Suppressor macrophage treated with lipopolysaccharide for 4 hours (primary cell): ENCODE measurements at places on chromosomes 4 and X.
A peak's percentile ranks its signal among the peaks of the same experiment; 100 is the strongest.

DNA sequence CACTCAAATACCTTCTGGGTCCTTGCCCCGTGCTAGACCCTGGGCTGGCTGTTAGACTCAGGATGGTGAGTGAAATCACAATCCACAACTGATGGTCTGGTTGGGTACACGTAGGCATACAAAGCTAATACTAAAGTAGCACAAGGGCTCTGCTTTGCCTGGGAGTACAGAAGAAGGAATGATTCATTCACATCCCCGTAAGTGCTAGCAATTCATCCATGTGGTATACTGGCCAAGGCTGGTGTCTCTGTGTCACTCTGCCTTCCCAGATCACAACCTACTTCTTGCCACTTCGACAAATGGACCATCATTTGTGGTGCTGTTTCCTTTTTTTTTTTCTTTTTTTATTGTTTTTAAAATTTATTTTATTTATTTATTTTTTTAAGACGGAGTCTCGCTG lies 19.7 kb upstream of the RBM47 start:
- DNase-seq, result peak; percentile 56

- no peak for DNase-seq
These were observed 6.5 kb upstream of the EXOSC9 start for GRCh38 chr4:121794505-121795188.

GRCh38 chrX:47707031-47707780 lies 48.2 kb upstream of the UXT start:
- no peak for DNase-seq

- no peak for DNase-seq
These were observed 1124.0 kb upstream of the TENM3 start for GRCh38 chr4:181119186-181119585.

- no peak for DNase-seq
These were observed 86.1 kb downstream of the USP46 start for GRCh38 chr4:52572936-52573485.

- DNase-seq, result no peak
These were observed 186.0 kb downstream of the HHIP start for GRCh38 chr4:144831971-144832370.

DNA sequence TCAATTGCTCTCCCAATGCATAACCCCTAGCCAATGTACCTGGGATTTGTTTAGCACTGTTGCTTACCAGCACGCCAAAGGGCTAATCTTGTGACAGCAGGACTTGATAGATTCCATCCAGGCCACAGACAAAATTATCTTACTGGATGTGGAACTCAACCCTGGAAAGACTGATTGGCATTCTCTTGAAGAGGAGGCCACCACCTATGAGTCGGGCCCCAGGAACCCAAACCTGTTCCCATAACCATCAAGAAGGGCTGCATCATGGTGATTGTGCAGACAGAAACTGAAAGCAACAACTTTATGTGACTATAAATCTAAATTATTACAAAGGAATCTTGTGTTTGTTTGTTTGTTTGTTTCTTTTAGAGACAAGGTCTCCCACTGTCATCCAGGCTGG lies 19.9 kb upstream of the TMEM255A start:
- DNase-seq, result no peak

- DNase-seq, result no peak
These were observed 14.1 kb downstream of the LRIT3 start for GRCh38 chr4:109861916-109862511.

GRCh38 chrX:139971394-139971749 lies 6.1 kb upstream of the CXorf66 start:
- no peak for DNase-seq

DNA sequence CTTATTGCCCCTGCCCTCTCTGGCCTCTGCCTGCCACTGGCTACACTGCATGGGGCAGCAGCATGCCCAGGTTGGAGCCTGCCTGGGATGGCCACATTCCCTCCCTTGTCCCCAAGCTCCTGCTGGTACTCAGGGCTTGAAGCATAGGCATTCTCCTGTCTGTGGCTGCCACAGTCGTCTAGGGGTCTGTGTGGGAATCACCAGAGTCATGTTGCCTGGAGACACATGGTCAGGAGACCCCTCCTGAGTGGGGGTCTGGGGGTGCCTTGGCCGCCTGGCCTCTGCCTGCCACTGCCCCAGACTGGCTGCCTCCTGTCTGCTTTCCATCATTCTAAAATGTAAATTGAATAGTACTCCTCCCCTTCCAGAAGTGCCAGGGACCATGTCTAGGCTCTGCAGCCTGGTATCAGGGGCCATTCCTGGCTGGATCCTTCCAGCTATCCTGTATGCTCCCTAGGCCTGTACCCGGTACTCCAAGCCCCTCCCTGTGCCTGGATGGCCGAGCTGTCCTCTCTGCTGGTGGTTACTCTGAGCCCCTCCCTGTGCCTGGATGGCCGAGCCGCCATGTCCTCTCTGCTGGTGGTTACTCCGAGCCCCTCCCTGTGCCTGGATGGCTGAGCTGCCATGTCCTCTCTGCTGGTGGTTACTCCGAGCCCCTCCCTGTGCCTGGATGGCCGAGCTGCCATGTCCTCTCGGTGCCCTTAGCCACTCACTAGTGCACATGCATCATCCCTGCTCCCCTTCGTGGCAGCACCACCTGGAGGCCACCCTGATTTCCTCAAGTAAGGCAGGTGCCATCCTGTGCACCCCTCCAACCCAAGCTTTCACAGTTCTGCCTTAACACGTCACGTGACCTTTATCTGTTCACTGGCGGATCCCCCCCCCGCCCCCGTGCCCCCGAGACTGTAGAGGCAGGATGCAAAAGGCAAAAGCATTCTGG lies 5.5 kb upstream of the NKX1-1 start:
- no peak for DNase-seq

GRCh38 chr4:102640669-102641068 lies 120.1 kb downstream of the MANBA start:
- no peak for DNase-seq

GRCh38 chr4:77349364-77349763 lies 192.4 kb downstream of the CCNG2 start:
- no peak for DNase-seq

- DNase-seq, result no peak
These were observed 46.3 kb downstream of the ATP1B4 start for GRCh38 chrX:120408168-120408567.

DNA sequence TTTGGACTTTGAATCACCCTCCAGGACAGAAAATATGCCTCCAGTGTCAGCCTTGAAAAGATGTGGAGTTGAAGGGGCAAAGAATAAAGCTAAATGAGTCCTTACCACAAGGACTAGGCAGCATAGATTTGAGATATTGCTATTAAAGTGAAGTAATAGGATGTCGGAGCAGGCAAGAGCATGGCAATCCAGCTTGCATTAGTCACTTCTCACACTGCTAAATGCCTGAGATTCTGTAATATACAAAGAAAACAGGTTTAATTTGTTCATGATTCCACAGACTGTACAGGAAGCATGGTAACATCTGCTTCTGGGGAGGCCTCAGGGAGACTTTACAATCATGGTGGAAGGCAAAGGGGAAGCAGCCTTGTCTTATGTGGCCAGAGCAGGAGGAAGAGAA lies 109.8 kb upstream of the PCDH7 start:
- no peak for DNase-seq

DNA sequence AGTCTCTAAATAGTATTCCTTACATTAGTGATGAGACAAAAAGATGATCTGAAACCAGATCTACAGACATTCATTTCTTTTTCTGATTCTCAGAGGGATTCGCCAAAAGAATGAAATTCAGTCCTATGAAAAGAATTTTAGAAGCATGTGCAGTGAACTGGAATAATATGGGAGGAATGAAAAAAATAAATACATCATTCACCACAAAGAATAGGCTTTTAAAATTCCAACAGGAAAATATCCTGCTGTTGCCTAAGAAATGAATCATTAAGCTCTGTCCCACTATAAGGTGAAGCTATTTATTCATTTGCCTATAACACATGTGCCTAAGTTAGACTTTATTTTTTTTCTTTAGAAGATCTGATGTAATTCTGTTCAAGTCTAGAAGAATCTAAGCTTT lies 165.9 kb downstream of the IL15 start:
- DNase-seq, result no peak

GRCh38 chr4:108303488-108304177 lies 134.9 kb upstream of the LEF1 start:
- no peak for DNase-seq

- DNase-seq, result no peak
These were observed 190.6 kb downstream of the GC start for GRCh38 chr4:71593311-71593710.

GRCh38 chr4:38671592-38671940 lies 7.6 kb downstream of the KLF3 start:
- no peak for DNase-seq

- no peak for DNase-seq
These were observed 121.3 kb upstream of the JADE1 start for GRCh38 chr4:128688033-128688721.

- DNase-seq, result no peak
These were observed 3.8 kb upstream of the SLC26A1 start for GRCh38 chr4:996997-997374.

GRCh38 chrX:122817321-122817955 lies 366.6 kb upstream of the GRIA3 start:
- no peak for DNase-seq

DNA sequence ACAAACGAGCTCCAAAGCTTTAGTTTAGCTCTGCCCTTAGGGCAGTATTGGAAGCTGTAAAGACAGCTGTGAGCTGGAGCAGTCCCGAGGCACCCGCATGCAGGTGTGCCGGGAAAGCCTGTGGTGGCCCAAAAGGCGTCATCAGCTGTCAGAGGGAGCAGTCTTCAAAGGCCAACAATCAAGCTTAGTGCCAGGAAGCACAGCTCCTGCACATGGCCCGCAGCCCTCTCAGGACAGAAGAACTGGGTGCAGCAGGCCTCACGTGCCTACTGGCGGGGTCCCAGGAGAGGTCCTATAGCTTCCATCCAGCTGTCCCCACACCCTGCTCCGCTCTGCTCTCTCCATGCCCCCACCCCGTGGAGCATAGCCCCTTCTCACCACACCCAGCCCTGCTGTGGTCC lies 92.2 kb upstream of the TRIM2 start:
- no peak for DNase-seq

DNA sequence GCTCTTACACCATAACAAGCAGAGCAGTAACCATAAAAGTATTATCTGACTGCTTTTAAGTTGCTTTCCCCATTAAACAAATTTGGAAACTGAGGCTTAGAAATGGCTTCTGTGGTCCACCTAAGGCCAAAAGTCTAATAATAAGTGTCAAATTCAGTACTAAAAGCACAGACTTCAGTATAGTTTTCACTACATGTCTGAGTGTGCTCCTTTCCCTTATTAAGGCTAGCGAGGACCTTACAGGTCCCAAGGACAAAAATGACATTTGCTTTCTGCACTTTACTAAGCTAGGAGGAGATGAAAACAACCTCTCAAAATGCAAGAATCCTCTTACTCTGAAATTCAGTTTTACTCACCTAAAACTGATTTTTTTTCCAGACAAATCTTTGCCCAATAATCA lies 127.2 kb downstream of the ENOX2 start:
- no peak for DNase-seq

- DNase-seq, result peak; percentile 45
These were observed 109.9 kb downstream of the AFF2 start for GRCh38 chrX:148610328-148610698.

- no peak for DNase-seq
These were observed 35.2 kb upstream of the SLC2A9 start for GRCh38 chr4:10056334-10057022.

DNA sequence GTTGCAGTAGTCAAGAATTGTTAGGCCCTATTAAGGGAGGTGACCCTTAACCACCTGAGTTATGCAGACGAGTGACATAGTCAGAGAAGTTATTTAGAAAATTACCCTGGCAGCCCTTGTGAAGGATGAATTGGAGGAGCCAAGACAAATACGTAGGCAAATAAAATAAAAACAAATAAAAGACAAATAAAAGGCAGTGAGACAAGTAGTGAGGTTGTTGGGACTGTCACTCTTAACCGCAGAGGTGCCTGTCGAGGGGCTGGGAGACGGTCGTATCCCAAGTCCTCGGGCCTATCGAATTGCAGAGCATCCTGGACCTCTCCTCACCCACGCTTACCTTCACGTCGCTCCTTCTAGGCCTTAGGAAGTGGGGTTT lies 58.0 kb upstream of the ZC4H2 start:
- no peak for DNase-seq

GRCh38 chrX:110175146-110175545 lies 142.7 kb downstream of the AMMECR1 start:
- DNase-seq, result peak; percentile 25

GRCh38 chrX:107454302-107454701 lies 4.8 kb downstream of the FRMPD3 start:
- DNase-seq, result no peak

- DNase-seq, result no peak
These were observed 114.4 kb downstream of the PSAPL1 start for GRCh38 chr4:7320206-7320797.

GRCh38 chrX:134803060-134803459 lies 144.8 kb upstream of the PLAC1 start:
- DNase-seq, result no peak

GRCh38 chrX:49242545-49243066 lies 7.3 kb downstream of the CCDC22 start:
- DNase-seq, result no peak

- DNase-seq, result no peak
These were observed 3.8 kb downstream of the TCEAL9 start for GRCh38 chrX:103360092-103360491.

DNA sequence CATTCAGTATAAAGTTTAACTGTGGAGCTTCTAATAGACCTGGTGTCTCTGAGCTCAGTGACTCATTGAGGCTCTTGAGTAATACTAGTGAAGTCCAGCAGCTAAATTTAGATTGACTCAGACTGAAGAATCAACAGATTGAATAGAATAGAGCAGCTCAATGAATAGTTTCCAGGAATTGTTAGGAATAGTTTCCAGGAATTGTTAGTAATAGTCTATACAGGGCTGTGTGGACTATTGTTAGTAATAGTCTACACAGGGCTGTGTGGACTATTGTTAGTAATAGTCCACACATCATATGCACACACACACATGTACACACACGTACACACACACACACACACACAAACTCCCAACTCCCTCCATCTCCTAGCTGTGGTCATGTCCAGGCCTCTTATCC lies 3.0 kb downstream of the GIMD1 start:
- DNase-seq, result peak; percentile 73

DNA sequence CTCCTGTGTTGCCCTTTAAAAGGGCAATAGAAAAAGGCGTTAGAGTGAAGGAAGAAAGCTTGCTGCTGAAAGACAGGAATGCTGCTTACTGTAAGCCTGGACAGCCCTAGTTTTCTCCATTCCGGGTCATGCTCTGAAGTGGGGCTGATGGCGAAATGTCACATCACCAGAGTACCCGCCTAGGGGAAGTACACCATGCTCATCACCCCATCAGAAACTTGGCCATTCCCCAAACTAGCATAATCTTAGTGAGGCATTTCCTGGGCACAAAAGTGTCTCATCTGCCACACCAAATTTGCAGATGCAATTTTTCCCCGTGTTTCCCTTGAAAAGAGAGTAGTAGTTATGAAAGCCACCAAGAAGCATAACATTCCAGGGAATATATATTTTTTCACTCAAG lies 47.8 kb upstream of the CAMK2D start:
- peak; percentile 96 for DNase-seq
